Germinal center (tissue), 1 donor: ENCODE measurements at places on chromosomes 13 and 19.

DNA sequence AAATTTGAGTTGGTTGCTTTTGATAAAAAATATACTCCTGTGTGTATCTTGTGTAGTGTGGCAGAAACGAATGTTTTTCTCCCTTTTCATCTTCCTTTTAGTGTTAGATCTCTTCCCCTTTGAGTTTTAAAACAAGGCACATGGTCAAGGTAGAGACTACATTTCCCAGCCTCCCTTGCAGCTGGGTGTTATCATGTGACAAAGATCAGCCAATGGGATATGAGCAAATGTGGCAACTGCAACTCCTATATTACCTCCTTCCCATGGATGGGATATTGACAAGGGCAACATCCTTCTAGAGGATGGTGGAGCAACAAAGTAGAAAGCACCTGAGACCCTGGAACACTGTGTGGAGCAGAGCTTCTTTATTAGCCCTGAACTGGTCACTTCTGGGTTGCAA is 42.4 kb downstream of the ADGRE3 start:
- DNase-seq: peak; percentile 78

- no peak for DNase-seq
Observed at GRCh38 chr13:75383064-75383715, 98.8 kb downstream of the TBC1D4 start.

DNA sequence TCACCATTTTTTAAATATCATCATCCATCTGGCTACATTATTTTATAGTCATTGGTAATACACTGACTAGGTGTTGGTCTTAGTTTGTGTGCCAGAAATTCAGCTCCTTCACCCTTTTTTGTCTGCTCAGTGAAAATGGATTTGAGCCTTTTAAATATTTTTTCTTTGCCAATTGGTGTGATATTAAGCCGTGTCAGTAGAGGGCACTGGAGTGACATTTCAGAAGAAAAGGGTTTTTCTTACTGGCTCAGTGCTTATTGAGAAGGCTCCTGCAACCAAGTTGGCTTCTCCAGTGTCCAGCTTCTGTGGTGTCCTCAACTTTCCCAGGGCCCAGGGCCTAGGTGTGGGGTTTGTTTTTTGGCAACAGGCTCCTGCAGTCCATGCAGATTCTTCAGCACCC is 546.6 kb downstream of the DACH1 start:
- no peak for DNase-seq

DNA sequence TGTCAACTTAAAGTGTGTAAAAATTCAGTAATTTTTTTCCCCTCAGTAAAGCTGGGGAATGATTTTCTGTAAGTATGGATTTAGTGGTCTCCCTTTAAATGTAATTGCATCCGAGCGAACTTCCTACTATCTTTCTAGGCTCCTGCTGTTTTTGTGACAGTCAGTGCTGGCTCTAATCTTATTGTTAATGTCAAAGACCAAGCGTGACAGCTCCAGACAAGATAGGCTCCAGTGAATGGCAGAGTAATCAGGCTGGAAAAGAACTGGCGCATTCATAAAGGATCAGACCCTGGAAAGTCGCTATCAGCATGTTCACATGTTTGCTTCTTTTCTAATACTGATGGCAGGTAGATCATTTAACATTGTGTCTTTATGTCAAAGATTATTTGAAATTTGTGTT is 908.0 kb upstream of the ATXN8OS start:
- DNase-seq: no peak

DNA sequence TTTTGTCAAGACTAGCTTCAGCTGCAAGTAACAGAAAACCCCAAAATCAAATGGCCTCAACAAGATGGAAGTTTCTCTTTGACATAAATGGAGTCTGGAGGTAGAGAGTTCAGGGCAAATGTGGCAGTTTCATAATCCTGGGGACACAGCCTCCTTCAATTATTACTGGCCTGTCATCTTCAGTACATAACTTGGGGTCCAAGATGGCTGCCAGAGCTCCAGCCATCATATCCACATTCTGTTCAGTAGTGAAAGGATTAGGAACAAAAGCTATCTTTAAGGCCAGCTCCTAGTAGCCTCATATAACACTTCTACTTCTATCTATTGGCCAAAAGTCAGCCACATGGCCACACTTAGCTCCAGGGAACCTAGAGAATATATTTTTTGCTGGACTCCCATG is 15.0 kb upstream of the IGSF23 start:
- no peak for DNase-seq

GRCh38 chr19:19081642-19082151 is 17.9 kb downstream of the SLC25A42 start:
- no peak for DNase-seq

GRCh38 chr19:35303357-35303915 is 11.5 kb downstream of the MAG start:
- no peak for DNase-seq

- DNase-seq: no peak
Observed at GRCh38 chr13:22455036-22455435, 725.7 kb upstream of the SGCG start.

DNA sequence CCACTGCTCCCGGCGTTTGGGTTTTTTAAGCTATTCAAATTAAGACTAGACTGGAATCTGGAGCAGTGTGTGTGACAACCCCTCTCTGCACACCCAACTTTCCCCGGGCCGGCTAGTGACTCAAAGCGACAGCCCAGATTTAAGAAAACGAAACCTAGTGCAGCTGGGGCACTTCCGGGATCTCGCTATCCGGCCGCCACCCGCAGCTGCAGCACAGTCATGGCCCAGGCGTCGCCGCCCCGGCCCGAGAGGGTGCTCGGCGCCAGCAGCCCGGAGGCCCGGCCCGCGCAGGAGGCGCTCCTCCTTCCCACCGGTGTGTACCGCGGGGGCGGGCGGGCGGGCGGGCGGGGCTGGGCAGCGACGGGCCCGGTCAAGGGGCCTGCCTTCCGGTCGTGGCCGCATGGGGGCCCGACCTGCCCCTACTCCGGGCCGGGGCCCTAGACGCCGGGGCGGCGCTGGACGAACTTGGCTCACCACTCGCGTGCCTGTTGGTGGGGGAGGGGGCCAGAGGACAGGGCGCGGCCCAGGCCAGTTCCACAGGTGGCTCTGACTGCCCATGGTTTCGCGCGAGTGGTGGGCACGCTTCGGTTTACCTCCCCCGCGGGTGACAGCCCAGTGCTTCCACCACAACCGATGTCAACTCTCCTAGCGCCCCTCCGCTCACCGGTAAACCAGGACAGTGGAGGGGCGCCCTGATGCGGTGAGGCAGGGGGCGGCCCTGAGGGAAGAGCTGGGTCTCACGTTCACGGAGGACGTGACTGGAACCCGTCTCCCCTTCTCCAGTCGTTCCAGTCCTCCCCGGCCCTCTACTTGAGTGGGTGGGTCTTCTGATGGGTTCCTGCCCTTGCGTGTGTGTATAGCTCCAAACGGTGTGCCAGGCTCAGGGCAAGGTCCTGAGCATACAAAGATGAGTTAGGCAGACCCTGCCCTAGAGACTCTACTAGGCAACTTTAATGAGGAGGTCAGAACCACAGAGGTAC is at the start of gene PHF11:
TSS of gene PHF11 (plus strand) at position 171 of the 980 bp plus-strand sequence. CDS start at position 220, 49 bp downstream.
- peak; percentile 88 for DNase-seq

- no peak for DNase-seq
Observed at GRCh38 chr19:35755550-35756376, 1.1 kb downstream of the HSPB6 start.

GRCh38 chr13:36313047-36313969 is 15.7 kb upstream of the CCDC169 start:
- no peak for DNase-seq

DNA sequence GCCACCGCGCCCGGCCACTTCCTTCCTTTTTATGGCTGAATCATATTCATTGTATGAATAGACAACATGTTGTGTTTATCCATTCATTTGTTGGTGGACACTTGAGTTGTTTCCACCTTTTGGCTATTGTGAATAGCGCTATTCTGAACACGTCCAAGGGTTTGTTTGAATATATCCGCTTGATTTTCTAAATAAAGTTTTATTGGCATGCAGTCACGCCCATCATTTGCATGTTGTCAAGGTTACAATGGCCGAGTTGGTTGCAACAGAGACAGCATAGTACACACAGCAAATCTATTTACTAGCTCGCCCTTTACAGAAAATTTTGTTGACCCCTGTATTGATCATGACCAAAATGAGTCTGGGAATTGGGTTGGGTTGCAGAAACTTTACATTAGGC is 43.5 kb downstream of the COLGALT1 start:
- no peak for DNase-seq

DNA sequence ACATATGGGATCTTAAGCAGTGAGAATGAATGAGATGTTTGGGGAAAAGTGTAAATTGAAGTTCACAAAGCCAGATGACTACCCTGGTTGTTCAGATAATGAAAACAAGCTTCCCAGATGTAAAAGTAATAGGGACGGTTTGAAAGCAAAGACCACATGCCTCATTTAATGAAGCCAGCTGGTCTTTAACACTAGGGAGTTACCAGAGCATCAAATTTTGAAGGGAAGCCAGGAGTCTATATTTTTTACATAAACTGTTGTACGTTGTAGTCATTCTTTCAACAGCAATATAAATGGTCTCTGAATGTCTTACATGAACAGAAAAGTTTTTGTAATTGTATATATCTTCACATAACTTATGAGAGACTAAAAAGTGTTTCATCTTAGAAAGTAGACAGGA is 2604.5 kb upstream of the PCDH20 start:
- DNase-seq: no peak

DNA sequence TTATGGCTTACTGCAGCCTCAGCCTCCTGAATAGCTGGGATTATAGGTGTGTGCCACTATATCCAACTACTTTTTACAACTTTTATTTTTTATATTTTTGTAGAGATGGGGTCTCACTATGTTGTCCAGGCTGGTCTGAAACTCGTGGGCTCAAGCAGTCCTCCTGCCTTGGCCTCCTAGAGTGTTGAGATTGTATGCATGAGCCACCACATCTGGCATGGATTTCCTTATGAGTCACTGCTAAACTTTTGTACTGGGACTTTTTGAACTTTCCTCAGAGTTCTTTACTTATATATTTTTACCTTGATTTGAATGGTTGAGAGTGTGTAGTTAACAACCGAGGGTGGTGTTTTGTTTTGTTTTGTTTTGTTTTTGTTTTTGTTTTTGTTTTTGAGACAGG is 33.4 kb downstream of the DNAJC3 start:
- no peak for DNase-seq

GRCh38 chr13:37905736-37906135 is 36.2 kb upstream of the TRPC4 start:
- DNase-seq: no peak

DNA sequence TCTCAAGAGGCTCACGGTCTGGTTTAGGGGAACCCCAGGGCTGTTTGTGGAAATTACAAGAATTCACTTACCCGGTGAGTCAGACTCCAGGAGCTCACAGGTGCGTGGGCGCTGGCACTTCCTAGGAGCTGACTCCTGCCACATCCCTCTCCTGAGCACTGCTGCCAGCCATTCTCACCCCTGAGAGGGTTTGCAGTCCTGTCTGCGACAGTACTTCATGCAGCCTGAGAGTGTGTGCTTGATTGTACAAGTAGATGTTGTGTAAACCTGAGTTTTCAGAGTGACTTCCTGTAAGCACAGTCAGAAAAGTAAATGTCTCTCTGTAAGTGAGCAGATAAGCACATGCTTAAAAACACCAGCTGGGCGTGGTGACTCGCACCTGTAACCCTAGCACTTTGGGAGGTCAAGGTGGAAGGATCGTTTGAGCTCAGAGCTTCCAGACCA is 8.1 kb downstream of the MRPL4 start:
- DNase-seq: no peak

GRCh38 chr13:113420833-113421600 is 32.3 kb downstream of the ADPRHL1 start:
- no peak for DNase-seq

DNA sequence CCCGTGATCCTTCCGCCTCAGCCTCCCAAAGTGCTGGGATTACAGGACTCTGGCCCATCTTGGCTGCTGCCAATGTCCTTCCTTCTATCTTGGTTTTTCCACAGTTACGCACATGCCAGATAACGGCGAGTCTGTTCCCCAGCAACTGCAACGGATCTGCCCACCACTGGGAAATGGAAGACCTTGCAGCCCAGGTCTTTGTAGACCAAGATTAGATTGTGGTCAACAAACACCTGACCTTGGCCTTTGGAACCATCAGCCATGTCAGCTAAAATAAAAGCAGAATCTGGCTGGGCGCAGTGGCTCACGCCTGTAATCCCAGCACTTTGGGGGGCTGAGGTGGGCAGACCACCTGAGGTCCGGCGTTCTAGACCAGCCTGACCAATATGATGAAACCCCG is 10.4 kb upstream of the LDLR start:
- DNase-seq: no peak

- no peak for DNase-seq
Observed at GRCh38 chr13:113897161-113897560, 33.3 kb upstream of the GAS6 start.

- no peak for DNase-seq
Observed at GRCh38 chr19:5914946-5915781, 1.1 kb downstream of the CAPS start.

- DNase-seq: no peak
Observed at GRCh38 chr13:90769387-90769786, 578.1 kb upstream of the MIR17HG start.

DNA sequence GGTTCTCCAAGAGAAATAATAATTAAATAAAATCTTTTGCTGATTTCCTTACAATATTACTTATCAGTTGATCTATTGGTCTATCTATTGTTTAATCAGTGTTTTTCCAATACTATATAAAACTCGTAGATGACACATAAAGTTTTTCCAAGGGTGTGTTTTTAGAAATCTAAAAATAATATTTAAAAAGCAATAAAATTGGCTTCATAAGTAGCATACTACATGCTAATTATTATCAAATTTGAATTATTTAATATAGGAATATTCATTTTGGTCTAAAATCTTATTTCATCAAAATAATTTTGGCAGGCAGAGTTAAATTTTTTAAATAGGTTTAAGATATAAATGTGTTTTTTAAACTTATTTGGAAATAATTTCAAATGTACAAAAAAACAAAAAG is 49.4 kb upstream of the MIR17HG start:
- no peak for DNase-seq

DNA sequence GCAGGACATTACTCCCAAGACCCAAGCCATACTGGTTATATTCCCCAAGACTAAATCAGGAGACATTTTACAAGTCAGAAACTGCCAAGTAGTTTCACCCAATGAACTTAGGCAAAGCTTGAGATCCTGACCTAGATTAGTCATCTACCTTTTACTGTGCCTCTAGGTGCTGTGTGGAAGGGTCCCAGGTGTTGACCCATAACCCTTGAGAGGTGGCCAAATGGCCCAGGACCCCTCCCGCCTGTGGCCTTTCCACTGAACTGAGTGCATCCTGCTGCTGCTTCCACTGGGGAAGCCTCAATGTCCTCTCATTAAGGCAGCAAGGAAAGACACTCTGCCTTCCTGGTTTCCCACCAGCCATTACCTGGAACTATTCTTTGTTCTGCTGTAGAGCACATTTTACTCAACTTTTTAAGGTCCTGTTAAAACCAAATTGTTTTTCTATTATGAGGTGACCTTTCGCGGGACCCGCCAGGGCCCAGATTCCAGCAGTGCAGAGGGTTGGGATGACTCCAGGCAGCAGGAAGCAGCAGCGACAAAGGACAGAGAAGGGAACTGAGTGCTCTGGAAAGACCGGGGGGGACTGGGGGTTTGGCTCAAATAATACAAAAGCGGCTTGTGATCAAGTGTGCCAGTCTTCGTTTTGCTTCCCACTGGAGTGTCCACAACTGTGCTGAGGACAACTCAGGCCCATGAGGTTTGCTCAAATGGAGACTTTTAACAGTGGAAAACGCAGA is 27.1 kb downstream of the ANKRD10 start:
- no peak for DNase-seq
